ENCODE measurements at places on chromosomes 16 and 17.

- H3K27me3 ChIP-seq: no peaks in the 10 kb centered on the region
- no peak overlapping the region for H3K27ac ChIP-seq
- no peak overlapping the region for H3K4me3 ChIP-seq
- peaks cover 23% of the 10 kb centered on the region for H3K36me3 ChIP-seq
- no peaks in the 10 kb centered on the region for H3K4me1 ChIP-seq
These were observed 15.6 kb downstream of the C16orf90 start for GRCh38 chr16:3479654-3480216.

DNA sequence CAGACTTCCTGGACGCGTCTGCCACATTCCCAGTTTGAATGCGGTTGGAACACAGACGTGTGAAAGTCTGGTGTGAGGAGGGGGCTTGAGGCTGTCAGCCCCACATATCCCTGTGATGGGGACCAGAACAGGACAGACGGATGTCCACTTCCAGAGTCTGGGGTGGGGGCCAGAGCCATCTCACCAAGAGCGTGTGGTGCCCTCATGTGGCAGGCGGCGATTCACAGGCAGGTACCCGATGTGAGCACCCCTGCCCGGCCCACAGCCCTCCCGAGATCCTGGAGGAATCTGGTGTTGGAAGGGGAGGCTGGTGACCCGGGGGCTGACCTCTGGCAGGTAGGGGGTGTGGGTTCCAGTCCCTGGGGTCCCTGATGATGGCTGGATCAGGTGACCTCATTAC, 51.5 kb downstream of the ENGASE start:
- no peaks in the 10 kb centered on the region for H3K27me3 ChIP-seq
- no peaks in the 10 kb centered on the region for H3K4me1 ChIP-seq
- no peak overlapping the region for H3K27ac ChIP-seq
- no peak for DNase-seq
- no peaks in the 10 kb centered on the region for H3K36me3 ChIP-seq

GRCh38 chr17:82000803-82001570, 21.7 kb downstream of the CENPX start:
- H3K36me3 ChIP-seq: no peaks in the 10 kb centered on the region
- no peaks in the 10 kb centered on the region for H3K27me3 ChIP-seq
- no peak for DNase-seq

GRCh38 chr17:50219342-50219741, 17.9 kb upstream of the COL1A1 start:
- H3K36me3 ChIP-seq: no peaks in the 10 kb centered on the region
- peaks cover 5% of the 10 kb centered on the region for H3K27me3 ChIP-seq
- no peak overlapping the region for H3K4me3 ChIP-seq
- no peak overlapping the region for H3K27ac ChIP-seq
- no peak for DNase-seq
- peaks cover 9% of the 10 kb centered on the region for H3K4me1 ChIP-seq

- H3K36me3 ChIP-seq: peaks cover 8% of the 10 kb centered on the region
- H3K27ac ChIP-seq: no peak overlapping the region
- DNase-seq: no peak
These were observed 71.0 kb downstream of the ARHGAP17 start for GRCh38 chr16:24944206-24944605.

DNA sequence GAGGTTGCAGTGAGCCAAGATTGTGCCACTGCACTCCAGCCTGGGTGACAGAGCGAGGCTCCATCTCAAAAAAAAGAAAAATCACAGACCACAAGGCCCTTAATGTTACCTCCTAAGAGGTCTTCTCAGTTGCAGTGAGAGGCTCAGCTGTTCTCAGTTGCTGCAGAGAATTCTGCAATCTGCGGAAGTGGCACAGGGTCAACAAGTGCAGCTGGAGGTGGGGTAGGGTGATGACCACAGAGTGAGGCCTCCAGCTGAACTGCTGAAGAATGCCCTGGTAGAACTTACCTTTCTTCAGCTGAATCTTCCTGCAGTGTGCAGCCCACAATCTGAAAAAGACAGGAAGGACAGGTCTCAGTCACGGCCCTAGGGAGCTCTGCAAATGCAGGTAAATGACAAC, 26.3 kb downstream of the CNTNAP1 start:
- no peaks in the 10 kb centered on the region for H3K4me1 ChIP-seq
- no peaks in the 10 kb centered on the region for H3K27me3 ChIP-seq
- DNase-seq: no peak
- no peak overlapping the region for H3K4me3 ChIP-seq
- H3K27ac ChIP-seq: no peak overlapping the region

DNA sequence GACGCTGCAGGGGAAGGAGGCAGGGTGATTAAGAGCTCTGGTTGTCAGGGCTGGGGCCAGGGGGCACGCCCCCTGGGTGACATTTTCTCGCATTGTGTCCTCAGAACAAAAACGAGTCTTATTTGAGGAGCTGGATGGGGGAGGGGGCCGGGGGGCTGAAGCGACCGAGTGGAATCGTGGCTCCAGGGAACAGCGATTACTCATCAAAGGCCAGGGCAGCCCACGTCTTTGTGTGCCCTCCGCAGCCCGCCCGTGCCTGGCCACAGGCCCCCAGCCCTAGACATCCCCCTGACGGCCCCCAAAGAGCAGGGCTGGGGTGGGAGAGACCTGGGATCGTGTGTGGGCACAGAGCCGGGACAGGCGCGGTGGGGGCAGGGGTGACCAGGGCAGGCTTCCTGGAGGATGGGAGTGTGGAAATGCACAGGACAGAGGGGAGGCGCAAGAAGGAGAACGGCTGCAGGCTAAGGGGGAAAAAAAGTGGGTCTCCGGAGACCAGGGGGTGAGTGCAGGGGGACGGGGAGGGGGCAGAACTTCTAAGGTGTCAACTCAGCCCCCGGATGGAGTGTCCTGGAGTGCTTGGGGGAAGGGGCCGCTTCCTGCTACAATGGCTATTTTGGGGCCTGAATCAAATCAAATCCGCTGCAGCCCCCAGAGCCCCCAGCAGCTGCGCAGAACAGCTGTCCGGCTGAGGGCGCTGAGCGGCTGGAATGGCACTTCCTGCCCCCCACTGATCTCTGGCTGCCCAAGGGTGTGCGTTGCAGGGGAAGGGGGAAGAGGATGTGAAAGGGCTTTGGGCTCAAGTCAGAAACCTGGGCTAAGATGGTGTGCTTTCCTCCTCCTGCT, 24.0 kb upstream of the PHB1 start:
- no peak for DNase-seq
- H3K4me1 ChIP-seq: no peaks in the 10 kb centered on the region
- H3K36me3 ChIP-seq: no peaks in the 10 kb centered on the region
- no peak overlapping the region for H3K4me3 ChIP-seq
- H3K27ac ChIP-seq: no peak overlapping the region

GRCh38 chr16:81995651-81996050, 15.6 kb downstream of the SDR42E1 start:
- no peak for DNase-seq
- no peaks in the 10 kb centered on the region for H3K36me3 ChIP-seq
- no peak overlapping the region for H3K4me3 ChIP-seq
- H3K4me1 ChIP-seq: peaks cover 22% of the 10 kb centered on the region
- H3K27ac ChIP-seq: no peak overlapping the region

DNA sequence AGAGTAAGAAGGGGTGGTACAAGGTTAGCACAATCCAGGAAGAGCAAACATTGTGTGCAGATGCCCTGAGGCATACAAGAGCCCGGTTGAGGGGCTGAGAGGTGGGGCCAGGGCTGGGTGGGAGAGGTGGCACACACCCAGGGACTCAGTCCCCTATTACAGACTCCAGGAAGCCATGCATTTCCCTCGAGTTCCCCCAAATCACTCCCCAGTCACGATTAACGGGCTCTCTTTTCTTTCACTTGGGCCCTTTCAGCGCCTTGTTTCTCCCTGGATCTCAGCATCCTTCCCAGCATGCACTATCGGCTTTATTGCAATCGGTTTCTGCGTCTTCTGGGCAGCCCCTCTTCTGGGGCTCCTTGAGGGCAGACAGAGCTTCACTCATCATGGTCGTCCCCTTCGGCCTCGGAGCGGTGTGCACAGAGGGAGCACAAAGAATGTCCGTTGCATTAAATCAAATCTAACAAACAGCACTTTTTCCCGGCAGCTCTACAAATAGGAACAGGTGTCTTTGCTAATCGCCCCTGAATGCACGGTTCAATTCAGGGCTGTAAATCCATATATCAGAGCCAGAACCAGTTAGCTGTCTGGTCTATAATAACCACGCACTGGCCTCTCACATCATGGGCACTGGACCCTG, 184.6 kb upstream of the HSBP1 start:
- no peak overlapping the region for H3K27ac ChIP-seq
- no peaks in the 10 kb centered on the region for H3K27me3 ChIP-seq
- no peak for DNase-seq
- no peak overlapping the region for H3K4me3 ChIP-seq

GRCh38 chr17:37820313-37820994, 75.6 kb upstream of the HNF1B start:
- no peak for DNase-seq
- H3K27ac ChIP-seq: no peak overlapping the region
- no peaks in the 10 kb centered on the region for H3K36me3 ChIP-seq
- peaks cover 21% of the 10 kb centered on the region for H3K4me1 ChIP-seq

DNA sequence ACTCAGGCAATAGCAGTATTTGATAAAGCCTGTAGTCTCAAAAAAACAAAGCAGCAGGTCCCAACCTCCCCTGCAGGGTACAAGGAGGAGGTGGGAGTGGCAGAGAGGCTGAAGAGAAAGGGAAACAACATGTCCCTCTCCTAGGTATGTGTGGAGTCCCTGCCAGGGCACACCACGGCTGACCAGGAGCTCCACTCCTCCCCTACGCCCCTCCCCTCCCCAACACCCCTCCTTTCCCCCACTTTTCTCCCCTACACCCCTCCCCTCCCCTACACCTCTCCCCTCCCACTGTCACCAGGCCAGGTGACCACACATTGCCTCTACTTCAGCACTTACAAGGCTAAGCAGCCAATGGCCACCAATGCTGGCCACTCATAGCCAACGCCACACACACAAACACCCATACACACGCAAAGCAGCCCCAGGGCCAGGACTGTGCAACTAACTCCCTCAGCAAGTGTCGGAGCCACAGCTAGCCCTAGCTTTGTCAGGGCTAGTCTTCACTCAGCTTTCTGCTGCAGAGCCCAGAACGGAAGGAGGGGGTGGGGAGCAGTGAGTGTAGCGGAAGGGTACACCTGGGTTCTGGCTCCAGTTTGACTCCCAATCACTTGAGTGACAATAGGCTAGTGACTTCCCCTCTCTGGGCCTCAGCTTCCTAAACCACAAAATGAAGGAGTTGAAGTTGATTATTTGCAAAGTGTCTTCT, 8.2 kb downstream of the CAVIN1 start:
- H3K4me3 ChIP-seq: peak overlapping the region; percentile 50
- no peak for DNase-seq
- peaks cover 100% of the 10 kb centered on the region for H3K4me1 ChIP-seq
- peak overlapping the region; percentile 57 for H3K27ac ChIP-seq
- no peaks in the 10 kb centered on the region for H3K36me3 ChIP-seq

- no peaks in the 10 kb centered on the region for H3K36me3 ChIP-seq
- no peak for DNase-seq
- no peak overlapping the region for H3K4me3 ChIP-seq
- no peaks in the 10 kb centered on the region for H3K4me1 ChIP-seq
These were observed 2.5 kb downstream of the AQP8 start for GRCh38 chr16:25219070-25219737.

GRCh38 chr16:80846680-80847079, 42.3 kb upstream of the CDYL2 start:
- H3K27me3 ChIP-seq: no peaks in the 10 kb centered on the region
- no peak overlapping the region for H3K27ac ChIP-seq
- no peaks in the 10 kb centered on the region for H3K4me1 ChIP-seq
- no peak for DNase-seq
- H3K36me3 ChIP-seq: no peaks in the 10 kb centered on the region

- peak overlapping the region; percentile 27 for H3K4me3 ChIP-seq
- no peaks in the 10 kb centered on the region for H3K4me1 ChIP-seq
- no peaks in the 10 kb centered on the region for H3K27me3 ChIP-seq
These were observed 526 bp upstream of the MFSD6L start for GRCh38 chr17:8799570-8800212.

GRCh38 chr16:11716336-11716735, 26.3 kb downstream of the TXNDC11 start:
- no peak overlapping the region for H3K4me3 ChIP-seq
- no peak overlapping the region for H3K27ac ChIP-seq
- DNase-seq: no peak

DNA sequence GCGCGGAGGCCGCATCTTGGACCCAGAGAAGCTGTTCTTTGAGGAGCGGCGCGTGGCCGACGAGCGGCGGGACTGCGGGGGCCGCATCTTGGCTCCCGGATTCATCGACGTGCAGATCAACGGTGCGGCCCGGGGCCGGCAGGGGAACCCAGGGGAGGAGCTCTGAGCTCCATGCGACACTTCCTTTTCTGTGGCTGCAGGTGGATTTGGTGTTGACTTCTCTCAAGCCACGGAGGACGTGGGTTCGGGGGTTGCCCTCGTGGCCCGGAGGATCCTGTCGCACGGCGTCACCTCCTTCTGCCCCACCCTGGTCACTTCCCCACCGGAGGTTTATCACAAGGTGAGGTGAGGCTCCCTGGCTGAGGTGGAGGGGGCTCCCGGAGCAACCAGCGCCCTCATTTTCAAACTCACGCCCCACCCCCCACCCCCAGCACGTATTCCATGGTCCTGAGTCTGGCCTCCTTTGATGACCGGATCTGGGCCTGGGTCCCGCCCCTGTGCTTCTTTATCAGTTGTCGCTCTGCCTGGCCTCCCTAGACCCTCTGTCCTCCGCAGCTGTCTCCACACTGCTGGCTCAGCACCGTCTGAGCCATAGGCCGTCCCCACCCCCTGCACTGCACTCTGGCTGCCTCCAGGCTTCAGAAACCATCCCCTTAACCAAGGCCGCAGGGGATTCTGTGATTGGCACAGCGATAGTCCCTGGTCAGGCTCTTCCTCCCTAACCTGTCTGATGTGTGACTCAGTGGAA, 787 bp downstream of the AMDHD2 start:
- H3K27ac ChIP-seq: peak overlapping the region; percentile 66
- peaks cover 24% of the 10 kb centered on the region for H3K36me3 ChIP-seq
- peaks cover 62% of the 10 kb centered on the region for H3K4me1 ChIP-seq
- peak overlapping the region; percentile 75 for H3K4me3 ChIP-seq

- DNase-seq: no peak
- peaks cover 79% of the 10 kb centered on the region for H3K4me1 ChIP-seq
- no peaks in the 10 kb centered on the region for H3K36me3 ChIP-seq
- peak overlapping the region; percentile 85 for H3K4me3 ChIP-seq
- H3K27me3 ChIP-seq: no peaks in the 10 kb centered on the region
These were observed 70.8 kb downstream of the ABR start for GRCh38 chr17:1108765-1109605.

- no peaks in the 10 kb centered on the region for H3K27me3 ChIP-seq
- peak overlapping the region; percentile 40 for H3K4me3 ChIP-seq
- H3K4me1 ChIP-seq: peaks cover 32% of the 10 kb centered on the region
- H3K27ac ChIP-seq: peak overlapping the region; percentile 94
- no peak for DNase-seq
These were observed 89.2 kb downstream of the ABR start for GRCh38 chr17:1090465-1091189.

DNA sequence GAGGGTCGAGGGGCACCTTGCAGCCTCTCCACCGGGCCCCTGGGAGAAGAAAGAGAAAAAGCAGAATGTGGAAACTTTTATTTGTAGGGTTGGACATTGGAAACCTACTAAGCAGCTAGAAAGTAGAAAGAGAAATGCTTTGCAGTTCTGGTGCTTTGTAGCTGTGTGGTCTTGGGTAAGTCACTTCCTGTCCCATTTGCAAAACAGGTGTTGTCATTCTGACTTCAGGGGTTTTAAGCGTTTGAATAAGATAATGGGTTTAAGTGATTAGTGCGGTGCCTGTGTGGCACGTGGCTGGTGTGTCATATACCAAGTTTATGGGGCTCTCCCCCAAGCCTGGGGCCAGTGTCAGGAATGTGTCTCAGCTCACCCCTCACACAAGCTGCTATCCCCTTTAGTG, 1.6 kb downstream of the CA4 start:
- no peak overlapping the region for H3K4me3 ChIP-seq
- peaks cover 5% of the 10 kb centered on the region for H3K4me1 ChIP-seq
- DNase-seq: no peak
- H3K36me3 ChIP-seq: no peaks in the 10 kb centered on the region
